ENCODE measurements at places on chromosomes 7 and 10.

GRCh38 chr7:155705623-155706360, 61.3 kb downstream of the RBM33 start:
- DNase-seq = no peak

DNA sequence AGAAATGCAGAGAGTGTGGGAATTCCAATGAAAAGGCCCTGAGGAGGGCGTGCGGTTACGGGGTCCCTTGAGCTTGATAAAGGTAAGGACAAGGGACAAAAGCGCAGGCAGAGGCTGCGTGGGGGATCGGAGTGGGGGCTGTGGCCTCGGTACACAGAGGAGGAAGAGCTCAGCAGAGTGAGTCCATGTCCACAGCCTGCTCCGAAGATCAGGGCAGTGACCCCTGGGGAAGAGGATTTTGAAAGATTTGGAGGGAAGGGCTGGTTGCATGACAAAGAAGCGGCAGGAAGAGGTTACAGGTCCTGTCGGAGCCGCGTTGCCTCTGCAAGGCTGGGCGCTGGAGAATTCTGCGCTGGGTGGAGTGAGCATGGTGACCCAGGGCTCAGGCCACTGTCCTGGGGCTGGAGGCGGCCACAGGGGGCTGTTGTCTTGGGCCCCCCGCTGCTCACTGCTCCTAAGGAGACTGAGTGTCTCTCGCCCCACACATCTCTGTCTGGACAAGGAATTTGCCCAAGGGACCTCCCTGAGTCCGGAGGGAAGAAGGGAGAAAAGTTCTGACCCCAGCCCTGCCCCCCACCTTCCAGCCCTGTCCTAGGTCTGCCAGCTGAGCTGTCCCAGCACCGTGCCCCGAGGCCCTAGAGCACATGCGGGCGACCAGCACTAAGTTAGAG, 69.8 kb upstream of the INSIG1 start:
- DNase-seq = no peak

DNA sequence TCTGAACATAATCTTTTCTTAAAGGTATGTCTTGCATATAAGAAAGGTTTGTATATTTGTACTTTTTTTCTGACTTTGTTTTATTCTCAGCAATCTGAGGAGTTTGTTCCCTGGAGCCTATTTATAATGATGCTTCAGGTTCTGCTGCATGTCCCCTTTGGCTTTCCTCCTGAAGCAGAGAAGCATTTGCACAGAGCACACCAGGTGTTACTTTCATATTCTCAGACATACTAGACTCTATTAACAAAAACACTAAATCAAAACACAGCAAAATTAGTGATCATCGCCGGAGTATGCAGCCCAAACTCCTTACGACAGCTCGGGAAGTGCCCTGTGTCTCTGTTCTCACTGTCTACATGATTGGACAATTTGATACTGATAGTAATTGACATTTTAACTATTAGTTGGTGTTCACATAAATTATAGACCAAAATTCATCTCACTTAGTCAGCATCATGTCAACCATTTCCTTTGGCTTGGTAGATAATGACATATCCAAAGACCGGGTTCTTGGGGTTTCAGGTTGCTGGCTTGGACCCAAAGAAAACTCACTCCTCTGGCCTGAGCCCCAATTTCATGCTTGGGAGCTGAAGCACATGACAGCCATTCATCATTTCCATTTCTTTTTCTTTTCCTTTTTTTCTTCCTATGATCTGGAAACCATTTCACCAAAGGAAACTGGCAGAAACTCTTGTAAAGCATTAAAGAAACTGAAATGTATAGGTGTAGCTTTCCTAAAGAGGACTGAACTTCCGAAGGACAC, 400.1 kb upstream of the NRP1 start:
- DNase-seq = no peak

DNA sequence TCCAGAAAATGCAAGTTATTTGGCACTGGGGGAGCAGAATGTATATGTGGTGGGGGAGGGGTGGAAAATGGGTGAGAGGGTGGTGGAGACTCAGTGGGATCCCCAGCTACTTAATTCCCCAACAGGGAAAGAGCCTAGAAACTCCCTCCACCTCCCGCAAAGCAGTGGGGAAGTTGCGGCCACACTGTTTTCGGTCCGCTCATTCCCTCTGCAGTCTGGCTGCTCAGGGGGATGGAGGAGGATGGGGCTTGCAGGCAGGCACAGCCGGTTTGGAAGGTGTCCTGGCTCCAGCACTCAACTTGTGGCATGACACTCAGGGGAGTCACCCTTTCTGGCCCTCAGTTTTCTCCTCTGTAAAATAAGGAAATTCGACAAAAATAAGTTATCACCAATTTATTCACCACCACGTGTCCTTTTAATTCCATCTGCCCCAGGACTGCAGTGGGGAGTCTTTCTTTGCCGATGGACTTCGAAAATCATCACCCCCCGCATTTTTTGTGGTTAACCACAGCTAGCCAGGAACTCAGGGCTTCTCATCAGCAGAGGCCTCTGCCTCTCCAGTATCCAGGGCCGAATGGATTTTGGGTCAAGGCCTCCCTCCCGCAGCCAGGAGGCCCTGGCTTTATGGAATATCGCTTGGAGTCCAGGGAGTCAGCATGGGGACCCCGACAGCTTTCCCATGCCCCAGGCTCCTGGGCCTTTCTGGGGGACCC, 1.6 kb upstream of the HTRA1 start:
- peak; percentile 41 for DNase-seq

DNA sequence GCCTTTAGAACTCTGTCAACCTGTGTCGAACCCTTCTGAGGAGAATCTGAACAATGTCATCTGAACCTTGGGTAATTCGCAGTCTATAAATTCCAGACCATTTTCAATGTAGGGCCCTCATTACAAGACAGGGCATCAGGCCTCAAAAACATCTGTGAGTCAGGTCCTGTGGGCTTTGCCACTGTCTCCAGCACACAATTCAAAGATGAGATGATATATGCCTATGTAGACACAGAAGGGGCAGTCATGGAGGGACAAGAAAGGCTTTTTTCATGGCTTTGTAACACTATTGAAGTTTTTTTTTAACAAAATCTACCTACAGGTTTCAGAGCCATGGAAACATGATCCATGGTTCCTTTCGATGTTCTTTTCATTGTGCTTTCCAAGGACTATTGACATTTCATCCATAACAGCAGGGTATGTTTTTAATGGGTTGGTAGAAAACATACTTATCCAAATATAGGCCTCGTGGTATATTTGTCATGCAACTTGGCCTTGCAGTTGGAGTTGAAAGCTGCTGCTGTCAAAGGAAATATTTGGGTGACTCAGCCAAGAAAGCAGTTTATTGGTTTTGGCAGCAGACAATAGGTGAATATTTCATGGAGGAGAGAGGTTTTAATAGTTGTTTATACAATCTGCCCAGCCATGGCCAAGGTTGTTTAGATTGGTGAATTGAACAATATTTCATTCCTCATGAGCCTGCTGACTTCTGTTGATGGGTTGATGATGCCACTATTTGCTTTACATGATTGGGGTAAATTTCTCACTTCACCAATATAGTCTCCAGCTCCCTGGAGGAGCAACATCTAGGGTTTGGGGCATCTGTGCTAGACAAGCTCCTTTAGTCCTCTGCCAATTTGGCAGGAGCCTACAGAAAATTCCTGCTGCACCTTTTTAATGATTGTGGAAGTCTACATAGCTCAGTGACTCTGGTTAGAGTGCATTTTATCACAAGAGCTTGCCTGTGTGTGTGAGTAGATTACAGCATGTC, 158.4 kb upstream of the TMEM72 start:
- peak; percentile 87 for DNase-seq

Measured in smooth muscle cell of the brain vasculature (primary cell).